ENCODE measurements at places on chromosomes 1 and 21.

GRCh38 chr1:77026135-77026534, 158.9 kb downstream of the ST6GALNAC5 start:
- DNase-seq: no peak

GRCh38 chr1:10841118-10841517, 44.7 kb upstream of the CASZ1 start:
- DNase-seq: no peak

DNA sequence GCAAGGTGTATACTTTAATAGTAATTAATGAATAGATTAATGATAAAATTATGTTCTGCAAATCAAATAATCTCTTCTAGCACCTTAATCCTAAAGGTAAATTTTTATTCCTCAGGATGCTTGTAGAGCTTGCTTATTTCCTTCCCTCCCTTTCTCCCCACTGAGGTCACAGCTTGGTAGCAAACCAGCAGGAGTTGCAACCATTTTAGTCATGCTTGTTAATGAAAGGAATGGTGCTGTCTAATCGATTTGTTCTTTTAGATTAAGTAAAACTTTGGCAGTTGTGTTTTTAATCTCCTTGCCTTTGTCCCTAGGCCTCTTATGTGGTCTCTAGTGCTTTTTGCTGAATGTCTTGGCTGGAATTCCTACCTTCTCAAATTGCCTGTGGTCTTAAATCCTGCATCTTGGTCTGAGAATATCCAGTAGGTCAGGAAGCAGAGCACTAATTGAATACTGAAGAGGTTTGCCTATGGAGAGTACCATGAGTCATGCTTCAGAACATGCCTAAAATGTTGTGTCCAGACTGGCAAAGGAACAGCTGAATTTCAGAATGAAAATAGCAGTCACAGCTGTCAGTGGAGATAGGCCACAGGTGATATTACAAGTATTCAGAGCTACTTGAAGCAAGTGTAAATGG, 36.3 kb upstream of the RWDD3 start:
- peak; percentile 36 for DNase-seq

- no peak for DNase-seq
Measured at GRCh38 chr1:94013367-94013878, 104.2 kb upstream of the GCLM start.

GRCh38 chr1:91716339-91716738, 169.6 kb downstream of the TGFBR3 start:
- DNase-seq: no peak

- DNase-seq: no peak
Measured at GRCh38 chr1:24481101-24481500, 21.5 kb upstream of the RCAN3 start.

DNA sequence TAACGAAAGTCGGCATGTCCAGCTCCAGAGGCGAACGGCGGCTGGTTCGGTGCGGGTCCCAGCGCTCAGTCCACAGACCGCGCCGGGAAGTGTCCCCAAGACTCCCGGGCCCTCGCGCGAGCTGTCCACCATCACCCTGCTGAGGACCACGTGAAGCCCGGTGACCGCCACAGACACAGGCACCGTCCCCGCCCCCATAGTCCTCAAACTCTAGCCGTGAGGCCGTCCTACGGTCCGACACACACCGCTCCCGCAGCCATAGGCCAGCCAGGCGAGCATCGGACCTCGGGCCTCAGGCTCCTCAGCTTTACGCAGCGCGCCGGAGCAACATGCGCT, 535 bp downstream of the SETD4 start:
- DNase-seq: no peak

DNA sequence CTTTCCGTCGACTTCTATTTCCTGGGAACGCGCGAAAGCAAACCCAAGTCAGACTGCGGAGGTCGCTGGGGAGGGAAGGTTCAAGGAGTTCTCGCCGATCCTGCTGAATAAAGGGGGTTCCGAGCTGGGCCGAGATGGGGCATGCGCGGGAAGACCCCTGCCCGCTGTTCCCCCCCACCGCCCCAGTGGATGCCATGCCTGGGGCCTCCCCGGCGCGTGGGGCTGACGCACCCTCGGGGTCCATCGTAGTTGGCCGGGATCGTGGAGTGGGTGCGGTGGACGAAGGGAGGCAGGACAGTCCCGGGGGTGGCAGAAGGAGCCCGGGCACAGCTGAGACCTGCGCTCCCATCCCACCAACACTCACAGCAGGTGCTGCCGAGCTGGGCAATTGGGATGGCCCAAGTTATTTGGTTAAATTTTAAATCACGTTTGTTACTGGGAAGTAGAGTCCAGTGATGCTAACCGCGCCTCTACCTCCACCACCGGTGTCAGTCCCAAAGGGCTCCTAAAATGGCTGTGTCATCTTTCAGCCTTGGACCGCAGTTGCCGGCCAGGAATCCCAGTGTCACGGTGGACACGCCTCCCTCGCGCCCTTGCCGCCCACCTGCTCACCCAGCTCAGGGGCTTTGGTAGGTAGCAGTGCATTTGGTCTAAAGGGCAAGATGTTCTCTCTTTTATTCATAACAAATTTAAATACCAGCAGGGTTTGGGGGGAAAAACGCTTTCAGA, 801 bp downstream of the MX1 start:
- DNase-seq: no peak

- DNase-seq: no peak
Measured at GRCh38 chr1:96996001-96996400, 274.4 kb downstream of the PTBP2 start.

Measured in iris pigment epithelial cell (primary cell).